ENCODE measurements at places on chromosomes 11 and 22. TPM values are rescaled to one million over a fixed set of nuclear protein-coding genes. Genes with fewer than 3 reads are reported as not detected.

PANX3 gene
- total RNA-seq: not detected

DNA sequence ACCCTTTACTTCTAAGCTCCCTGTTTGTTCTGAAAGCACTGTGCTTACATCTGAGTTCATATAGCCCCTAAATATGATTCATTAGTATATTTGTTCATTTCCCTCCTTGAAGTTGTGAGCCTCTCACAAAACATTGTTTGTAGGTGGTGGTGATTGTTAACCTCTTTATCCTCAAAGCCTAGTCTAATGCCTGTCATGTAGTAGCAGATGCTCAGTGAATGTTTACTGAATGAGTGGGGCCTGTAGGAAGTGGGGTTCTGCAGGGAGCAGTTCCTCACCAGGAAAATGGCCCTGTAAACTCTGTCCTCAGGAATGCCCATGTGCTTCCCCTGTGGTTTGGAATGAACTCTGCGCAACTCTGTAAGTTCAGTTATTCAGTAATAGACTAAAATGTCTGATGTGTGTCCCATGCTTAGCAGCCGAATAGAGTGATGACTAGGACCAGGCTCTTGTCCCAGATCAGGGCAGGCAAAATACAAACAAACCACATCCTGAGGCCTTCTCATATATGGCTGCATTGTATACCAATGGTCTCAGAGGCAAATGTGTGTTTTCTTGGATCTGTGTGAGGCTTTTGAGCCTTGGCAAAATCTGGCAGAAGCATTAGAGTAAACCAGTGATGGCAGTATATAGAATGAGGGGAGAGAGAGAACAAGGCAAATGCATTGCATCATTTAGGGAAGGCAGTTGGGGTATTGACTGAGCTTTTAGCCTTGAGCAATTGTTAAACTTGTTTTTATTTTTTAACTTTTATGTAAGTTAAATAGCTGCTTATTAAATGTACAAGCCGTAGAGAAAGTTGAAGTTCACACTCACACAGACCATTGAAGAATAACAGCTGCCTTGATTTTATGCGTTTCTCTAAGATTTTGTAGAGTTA lies 91.4 kb upstream of the BIRC3 start:
- H3K27me3 ChIP-seq: no peaks in the 10 kb centered on the region
- H3K36me3 ChIP-seq: no peaks in the 10 kb centered on the region
- no peak for DNase-seq
- H3K4me1 ChIP-seq: no peaks in the 10 kb centered on the region
- H3K4me3 ChIP-seq: no peak overlapping the region

OR6A2 gene
- total RNA-seq: not detected

GRCh38 chr11:119338318-119338890 lies 2.3 kb downstream of the C1QTNF5 start:
- peak; percentile 82 for DNase-seq
- no peak overlapping the region for H3K4me3 ChIP-seq
- H3K4me1 ChIP-seq: no peaks in the 10 kb centered on the region

DNA sequence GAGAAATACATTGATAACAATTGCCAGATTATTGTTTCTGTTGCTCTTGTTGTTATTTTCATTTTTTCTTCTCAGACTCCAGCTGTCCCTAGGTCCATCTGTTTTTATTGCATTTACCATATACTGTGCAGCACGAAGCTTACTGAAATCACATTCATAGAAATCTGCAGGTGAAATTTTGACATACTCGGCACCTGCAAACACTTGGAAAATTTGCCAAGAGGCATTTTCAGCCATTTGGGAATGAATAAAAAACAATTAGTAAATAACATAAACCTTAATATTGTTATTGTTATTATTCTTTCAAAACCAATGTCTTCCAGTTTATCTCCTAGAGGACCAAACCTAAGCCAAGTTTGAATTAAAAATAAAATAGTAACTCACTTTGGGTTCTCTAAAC lies 2357.2 kb downstream of the LRRC4C start:
- H3K27ac ChIP-seq: no peak overlapping the region
- DNase-seq: no peak
- no peaks in the 10 kb centered on the region for H3K4me1 ChIP-seq
- H3K27me3 ChIP-seq: no peaks in the 10 kb centered on the region

DNA sequence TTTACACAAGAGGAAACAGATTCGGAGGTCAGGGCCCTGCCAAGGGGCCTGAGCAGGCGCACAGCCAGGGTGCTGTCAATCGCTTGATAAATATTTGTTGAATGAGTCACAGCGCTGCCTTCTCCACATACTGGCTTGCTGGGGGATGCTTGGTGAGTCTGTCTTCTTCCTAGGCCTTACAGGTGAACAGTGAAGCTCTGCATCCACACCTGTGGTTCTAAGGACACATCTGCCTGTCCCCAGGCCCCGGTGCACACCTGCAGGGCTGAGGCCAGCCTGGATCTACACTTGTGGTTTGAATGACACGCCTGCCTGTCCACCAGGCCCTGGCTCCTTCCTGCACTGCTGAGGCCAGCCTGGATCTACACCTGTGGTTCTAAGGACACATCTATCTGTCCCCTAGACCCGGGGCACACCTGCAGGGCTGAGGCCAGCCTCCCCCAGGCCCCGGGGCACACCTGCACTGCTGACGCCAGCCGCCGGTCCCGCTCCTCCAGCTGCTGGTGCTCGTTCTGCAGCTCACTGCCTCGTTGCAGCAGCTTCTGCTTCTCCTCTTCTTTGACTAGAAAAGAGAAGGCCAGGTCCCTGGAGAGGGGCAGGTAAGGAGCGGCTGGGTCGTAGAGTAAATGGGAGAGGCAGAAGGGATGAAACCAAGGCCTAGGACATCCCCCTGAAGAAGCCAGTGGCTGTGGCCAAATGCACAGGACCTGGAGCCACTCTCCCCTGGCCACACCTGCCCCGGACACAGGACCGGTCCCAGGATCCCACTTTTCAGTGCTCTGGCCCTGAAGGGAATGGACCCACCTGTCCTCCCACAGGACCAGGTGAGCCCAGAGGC lies 124.6 kb downstream of the PHF21B start:
- H3K36me3 ChIP-seq: no peaks in the 10 kb centered on the region
- no peak overlapping the region for H3K4me3 ChIP-seq
- DNase-seq: no peak
- H3K27me3 ChIP-seq: no peaks in the 10 kb centered on the region
- H3K27ac ChIP-seq: no peak overlapping the region
- H3K4me1 ChIP-seq: no peaks in the 10 kb centered on the region

GRCh38 chr11:72655896-72656464 lies 18.2 kb downstream of the PDE2A start:
- no peaks in the 10 kb centered on the region for H3K36me3 ChIP-seq
- H3K4me3 ChIP-seq: no peak overlapping the region
- no peak for DNase-seq
- H3K4me1 ChIP-seq: no peaks in the 10 kb centered on the region

OOSP3 gene
- not detected for total RNA-seq

DNA sequence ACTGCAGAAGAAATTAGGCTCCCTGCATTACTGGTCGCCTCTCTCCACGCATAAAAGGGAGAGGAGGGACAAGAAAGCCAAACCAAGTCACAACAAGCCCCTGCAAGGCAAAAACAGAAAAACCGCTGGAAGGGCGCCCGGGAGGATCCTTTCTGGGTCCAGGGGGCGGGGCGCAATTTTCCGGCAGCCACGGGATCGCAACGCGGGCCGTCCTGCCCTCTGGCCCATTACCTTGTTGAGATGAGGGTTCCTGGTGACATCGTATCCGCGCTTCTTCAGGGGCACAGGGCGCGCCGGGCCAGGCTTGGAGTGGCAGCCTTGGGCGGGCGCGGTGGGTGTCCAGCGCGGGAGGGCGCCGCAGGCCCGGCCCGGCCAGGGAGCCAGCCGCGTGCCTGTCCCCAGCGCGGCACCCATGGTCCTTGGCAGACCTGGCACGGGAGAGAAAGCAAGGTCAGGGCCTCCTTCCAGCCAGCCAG lies 847 bp downstream of the ME3 start:
- H3K4me1 ChIP-seq: peaks cover 3% of the 10 kb centered on the region
- peak overlapping the region; percentile 98 for H3K27ac ChIP-seq
- H3K4me3 ChIP-seq: peak overlapping the region; percentile 80
- no peaks in the 10 kb centered on the region for H3K27me3 ChIP-seq
- H3K36me3 ChIP-seq: no peaks in the 10 kb centered on the region

SLC25A17 gene
- total RNA-seq: 13.6 TPM

DNA sequence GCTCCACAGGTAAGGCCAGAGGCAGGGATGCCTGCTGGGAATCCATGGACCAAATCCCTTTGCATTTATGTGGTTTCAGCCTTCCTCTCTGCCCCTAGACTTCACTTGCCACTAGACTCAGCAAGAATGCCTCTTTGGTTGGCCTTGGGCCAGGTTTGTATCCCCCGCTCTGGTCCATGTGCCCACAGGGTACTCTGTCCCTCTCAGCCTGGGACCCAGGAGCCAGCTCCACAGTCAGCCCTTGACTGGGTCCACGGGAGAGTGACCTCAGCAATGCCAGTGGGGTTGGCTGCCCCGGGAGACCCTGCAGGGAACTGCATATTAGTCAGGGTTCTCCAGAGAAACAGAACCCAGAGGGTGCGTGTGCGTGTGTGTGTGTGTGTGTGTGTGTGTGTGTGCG lies 28.3 kb upstream of the LINC01488 start:
- H3K4me1 ChIP-seq: no peaks in the 10 kb centered on the region
- no peak overlapping the region for H3K27ac ChIP-seq
- H3K4me3 ChIP-seq: no peak overlapping the region
- H3K36me3 ChIP-seq: no peaks in the 10 kb centered on the region
- no peak for DNase-seq

DNA sequence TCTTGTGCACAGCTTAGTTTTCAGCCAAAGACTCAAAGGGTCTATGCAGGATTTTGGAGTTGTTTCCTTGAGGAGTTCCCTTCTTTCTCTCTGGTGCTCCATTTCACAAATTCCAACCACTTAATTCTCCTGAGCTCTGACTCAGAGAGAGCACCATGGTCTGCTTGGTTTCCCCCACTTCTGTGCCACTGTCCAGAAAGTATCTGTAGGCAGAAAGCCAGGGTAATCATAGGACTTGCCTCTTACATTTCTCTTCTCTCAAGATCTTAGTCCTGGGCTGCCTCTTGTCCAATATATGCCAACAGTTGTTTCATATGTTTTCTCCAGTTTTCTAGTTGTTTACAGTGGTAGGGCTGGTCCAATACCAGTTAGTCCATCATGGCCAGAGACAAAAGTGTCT lies 6.4 kb upstream of the MRGPRD start:
- H3K27ac ChIP-seq: no peak overlapping the region
- no peaks in the 10 kb centered on the region for H3K4me1 ChIP-seq
- no peak for DNase-seq
- H3K36me3 ChIP-seq: no peaks in the 10 kb centered on the region
- no peaks in the 10 kb centered on the region for H3K27me3 ChIP-seq

- H3K27me3 ChIP-seq: no peaks in the 10 kb centered on the region
- no peaks in the 10 kb centered on the region for H3K36me3 ChIP-seq
- H3K4me3 ChIP-seq: peak within 1 kb of the TSS; percentile 90
- peak; percentile 78 for DNase-seq
Observed at GRCh38 chr11:33257160-33257896, at the start of gene HIPK3. HIPK3 (plus strand) TSS chr11:33257381.

IL18BP gene
- 24.6 TPM for total RNA-seq

SLC22A12 gene
- not detected for total RNA-seq

GRCh38 chr11:36374726-36375125 lies 78.6 kb downstream of the PRR5L start:
- H3K36me3 ChIP-seq: no peaks in the 10 kb centered on the region
- H3K4me1 ChIP-seq: peaks cover 7% of the 10 kb centered on the region
- H3K27ac ChIP-seq: no peak overlapping the region

GRCh38 chr22:42758931-42759629 lies 38.4 kb upstream of the A4GALT start:
- H3K4me1 ChIP-seq: no peaks in the 10 kb centered on the region
- H3K36me3 ChIP-seq: no peaks in the 10 kb centered on the region
- H3K4me3 ChIP-seq: no peak overlapping the region
- H3K27ac ChIP-seq: no peak overlapping the region
- no peak for DNase-seq

POU2AF2 gene
- not detected for total RNA-seq

DNA sequence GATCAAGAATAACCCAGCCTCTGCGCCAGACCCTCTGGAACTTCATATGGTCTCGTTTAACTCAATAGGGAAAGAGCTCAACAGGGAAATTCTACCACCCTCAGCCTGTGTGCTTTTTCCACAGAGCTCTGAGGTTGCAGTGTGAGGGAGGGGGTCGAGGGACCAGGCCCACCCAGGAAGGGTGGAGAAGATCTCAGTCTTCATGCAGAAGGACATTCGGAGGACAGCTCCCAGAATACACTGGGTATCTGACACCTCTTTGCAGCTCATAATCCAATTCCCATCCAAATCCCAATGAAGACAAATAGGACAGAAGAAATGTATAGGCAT lies 56.6 kb downstream of the ST14 start:
- no peak for DNase-seq
- H3K27ac ChIP-seq: no peak overlapping the region
- H3K4me3 ChIP-seq: no peak overlapping the region
- H3K4me1 ChIP-seq: no peaks in the 10 kb centered on the region
- no peaks in the 10 kb centered on the region for H3K36me3 ChIP-seq

DNA sequence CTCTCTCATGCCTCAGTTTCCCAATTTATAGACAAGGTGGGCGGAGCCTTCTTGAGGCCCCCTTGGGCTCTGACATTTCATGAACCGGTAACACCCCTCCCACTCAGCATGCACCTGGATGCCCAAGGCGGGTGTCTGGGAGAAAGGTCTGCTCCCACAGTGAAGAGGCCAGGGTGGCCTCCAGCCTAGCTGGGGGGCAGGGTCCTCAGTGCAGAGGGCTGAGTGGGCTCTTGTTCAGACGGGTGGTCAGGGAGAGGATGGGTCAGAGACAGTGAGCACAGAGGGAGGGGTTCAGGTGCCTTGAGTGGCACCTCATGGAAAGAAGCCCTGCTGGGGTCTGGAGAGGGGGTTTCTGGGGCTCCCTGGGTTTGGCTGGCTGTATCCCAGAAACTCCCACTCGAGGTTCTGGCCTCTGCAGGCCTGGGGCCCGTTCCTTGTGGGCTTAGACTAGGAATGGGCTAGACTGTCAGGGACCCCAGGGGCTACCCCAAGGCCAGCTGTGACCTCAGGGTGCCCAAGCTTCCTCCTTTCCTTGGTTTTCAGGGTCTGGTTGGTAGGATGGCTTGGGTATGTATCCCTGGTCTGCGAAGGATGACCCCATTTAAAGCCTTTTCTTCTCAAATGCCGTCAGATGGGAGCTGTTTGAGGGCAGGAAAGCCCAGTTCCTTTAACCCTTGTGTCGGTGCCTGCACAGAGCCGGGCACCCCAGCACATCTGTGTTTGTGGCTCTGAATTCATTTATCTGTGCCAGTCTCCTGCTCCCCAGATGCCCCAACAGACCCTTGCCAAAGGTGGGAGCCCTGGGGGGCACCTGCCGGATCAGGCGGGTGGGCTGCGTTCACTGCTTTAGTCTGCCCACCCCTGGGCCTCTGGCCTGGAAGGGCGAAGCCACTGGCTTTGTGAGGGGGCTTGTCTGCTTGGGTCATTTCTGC lies 1.2 kb downstream of the SYNGR1 start:
- no peak for DNase-seq
- no peaks in the 10 kb centered on the region for H3K27me3 ChIP-seq
- peak overlapping the region; percentile 84 for H3K27ac ChIP-seq
- H3K4me3 ChIP-seq: peak overlapping the region; percentile 86
- H3K4me1 ChIP-seq: no peaks in the 10 kb centered on the region
- H3K36me3 ChIP-seq: no peaks in the 10 kb centered on the region

GRCh38 chr11:92316106-92316809 lies 91.6 kb downstream of the FAT3 start:
- no peak overlapping the region for H3K27ac ChIP-seq
- no peaks in the 10 kb centered on the region for H3K27me3 ChIP-seq
- DNase-seq: no peak

- H3K4me3 ChIP-seq: no peak overlapping the region
- no peaks in the 10 kb centered on the region for H3K4me1 ChIP-seq
- no peak for DNase-seq
- no peak overlapping the region for H3K27ac ChIP-seq
Observed at GRCh38 chr11:106395716-106396349, 318.4 kb downstream of the AASDHPPT start.

- peak; percentile 93 for DNase-seq
- peak overlapping the region; percentile 96 for H3K27ac ChIP-seq
- peak overlapping the region; percentile 40 for H3K4me3 ChIP-seq
- no peaks in the 10 kb centered on the region for H3K27me3 ChIP-seq
- no peaks in the 10 kb centered on the region for H3K4me1 ChIP-seq
Observed at GRCh38 chr11:9363954-9364912, 20.2 kb upstream of the IPO7 start.

Data from uterus (tissue), 4 donors.